RPMI7951 (cell line): ENCODE measurements at places on chromosomes 4 and X. TPM values are rescaled to one million over a fixed set of nuclear protein-coding genes. Genes with fewer than 3 reads are reported as not detected.
A peak's percentile ranks its signal among the peaks of the same experiment; 100 is the strongest.

GRCh38 chr4:128776794-128777216, 32.7 kb upstream of the JADE1 start:
- peak; percentile 84 for DNase-seq

The SUPT20HL2 gene
- 0.24 TPM in 1 of 2 replicates, not detected in the other for total RNA-seq

GRCh38 chr4:146548443-146548842, 26.7 kb upstream of the SLC10A7 start:
- DNase-seq, result no peak

The TMPRSS11E gene
- total RNA-seq, result not detected in 2 replicates

DNA sequence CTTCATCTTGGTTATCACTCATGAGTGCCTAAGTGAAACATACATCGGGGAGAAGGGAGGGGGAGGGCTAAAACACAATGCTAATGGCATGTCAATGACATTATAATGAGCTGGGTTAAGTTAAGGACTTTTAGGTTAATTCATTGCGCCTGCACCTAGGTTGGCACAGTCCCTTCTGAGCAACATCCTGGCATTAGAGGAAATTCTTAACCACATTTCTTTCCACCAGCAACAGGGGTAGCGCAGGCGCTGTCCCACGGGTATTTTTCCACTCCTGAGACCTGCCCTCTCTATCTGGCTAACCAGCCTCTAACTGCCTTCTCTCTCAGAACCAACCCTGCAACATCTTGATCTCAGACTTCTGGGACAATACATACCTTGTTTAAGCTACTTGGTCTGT, 39.0 kb upstream of the PROM1 start:
- DNase-seq, result no peak

- DNase-seq, result peak; percentile 17
These were observed 89.2 kb upstream of the GPM6B start for GRCh38 chrX:13906093-13906492.

DNA sequence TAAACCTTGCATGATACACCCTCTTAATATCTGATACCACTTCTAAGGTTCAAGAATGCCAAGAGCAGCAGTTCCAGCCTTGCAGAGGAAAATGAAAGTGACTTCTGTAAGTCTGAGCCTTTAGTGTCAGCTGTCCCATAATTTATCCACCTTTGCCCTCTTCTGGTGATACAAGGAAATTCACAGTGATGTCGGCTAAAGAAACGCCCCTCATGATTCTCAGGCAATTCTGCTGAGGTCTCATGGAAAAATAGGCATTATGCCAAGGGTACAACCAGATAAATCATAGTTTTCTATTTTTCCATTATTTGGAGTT, 172.2 kb upstream of the CXCL13 start:
- DNase-seq, result peak; percentile 61

- DNase-seq, result no peak
These were observed 388.5 kb upstream of the SPANXN4 start for GRCh38 chrX:142637206-142637605.

The TACR3 gene
- not detected in 2 replicates for total RNA-seq

The ERVMER34-1 gene
- total RNA-seq, result 0.12 and 0.39 TPM in 2 replicates

The BTK gene
- not detected in 2 replicates for total RNA-seq

DNA sequence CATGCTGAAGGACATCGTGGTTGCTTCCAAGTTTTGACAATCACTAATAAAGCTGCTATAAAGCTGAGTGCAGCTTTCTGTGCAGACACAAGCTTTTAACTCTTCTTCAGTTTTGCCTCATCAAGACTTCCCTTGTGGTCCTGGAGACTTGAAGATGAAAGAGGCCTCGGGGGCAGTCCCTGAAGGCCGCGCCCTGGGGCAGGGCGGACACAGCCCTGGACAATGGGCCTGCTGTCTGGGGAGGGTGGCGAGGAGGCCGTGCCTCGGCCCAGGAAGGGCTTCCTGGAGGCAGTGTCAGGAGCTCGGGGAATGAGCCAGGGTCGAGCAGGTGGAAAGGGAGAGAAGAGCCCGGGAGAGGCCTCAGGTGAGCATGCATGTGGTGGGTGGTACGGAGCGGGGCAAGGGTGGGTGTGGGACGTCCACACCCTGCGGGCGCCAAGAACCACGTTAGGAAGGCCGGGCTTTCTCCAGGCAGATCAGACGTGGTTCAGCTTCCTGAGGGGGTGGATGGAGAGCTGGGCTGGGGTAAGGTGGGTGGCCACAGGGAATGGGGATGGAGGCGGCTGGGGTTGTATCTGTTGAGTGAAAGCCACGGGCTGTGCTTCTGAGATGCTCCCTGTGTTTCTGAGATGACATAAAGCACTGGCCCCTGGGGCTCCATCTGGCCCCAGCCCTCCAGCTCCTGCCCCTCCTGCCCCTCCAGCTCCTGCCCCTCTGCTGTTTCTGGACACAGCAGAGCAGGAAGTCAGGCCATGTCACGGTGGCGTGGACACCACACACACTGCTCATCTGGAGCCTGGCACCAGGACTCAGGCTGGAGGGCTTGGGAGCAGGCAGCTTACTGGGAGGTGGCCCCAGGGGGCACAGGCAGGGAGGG, 21.5 kb downstream of the ADRA2C start:
- DNase-seq, result no peak

The PALLD gene
- 40.0 and 44.5 TPM in 2 replicates for total RNA-seq
